Mesangial cell (primary cell): ENCODE measurements at places on chromosomes 1 and 21. TPM values are rescaled to one million over a fixed set of nuclear protein-coding genes. Genes with fewer than 3 reads are reported as not detected.

The TRIM63 gene
- 0.38 TPM in 1 of 2 replicates, not detected in the other for total RNA-seq

The TMCO4 gene
- 8.6 and 9.5 TPM in 2 replicates for total RNA-seq

The IVL gene
- not detected in 2 replicates for total RNA-seq

The LY9 gene
- not detected in 2 replicates for total RNA-seq

The ZBTB37 gene
- 2.4 and 6.0 TPM in 2 replicates for total RNA-seq

The NUDT17 gene
- total RNA-seq = 2.8 and 4.1 TPM in 2 replicates

The MACO1 gene
- total RNA-seq = 6.6 and 7.0 TPM in 2 replicates

The RPTN gene
- not detected in 2 replicates for total RNA-seq

The DEPDC1 gene
- total RNA-seq = 3.0 and 43.0 TPM in 2 replicates

The KPRP gene
- total RNA-seq = not detected in 2 replicates

The EPB41 gene
- total RNA-seq = 10.4 and 15.6 TPM in 2 replicates

The WDR3 gene
- total RNA-seq = 7.2 and 13.2 TPM in 2 replicates

The TBX19 gene
- total RNA-seq = 0.76 and 0.98 TPM in 2 replicates

The RGS5 gene
- 1.3 and 2.1 TPM in 2 replicates for total RNA-seq

The MYCL gene
- total RNA-seq = 0.63 and 2.1 TPM in 2 replicates

The LCE1F gene
- total RNA-seq = not detected in 2 replicates

The APCS gene
- total RNA-seq = not detected in 2 replicates

The ATP5IF1 gene
- total RNA-seq = 198 and 203 TPM in 2 replicates

The MFSD2A gene
- total RNA-seq = 9.0 and 17.8 TPM in 2 replicates

The TSTD1 gene
- 43.5 and 103 TPM in 2 replicates for total RNA-seq

The MXRA8 gene
- 154 and 651 TPM in 2 replicates for total RNA-seq

The CCT8 gene
- total RNA-seq = 120 and 250 TPM in 2 replicates

The RWDD3 gene
- total RNA-seq = 5.8 and 11.9 TPM in 2 replicates

The MCOLN3 gene
- total RNA-seq = 0.33 and 1.0 TPM in 2 replicates

The FAM151A gene
- total RNA-seq = not detected in 2 replicates

The CD1E gene
- total RNA-seq = not detected in 2 replicates

The MSH4 gene
- total RNA-seq = not detected in 2 replicates

The C1QTNF12 gene
- total RNA-seq = 1.3 and 8.0 TPM in 2 replicates

The AKIRIN1 gene
- 37.2 and 46.3 TPM in 2 replicates for total RNA-seq

The CFHR5 gene
- not detected in 2 replicates for total RNA-seq

The TDRKH gene
- 3.2 and 4.9 TPM in 2 replicates for total RNA-seq

The AADACL4 gene
- 0.13 TPM in 1 of 2 replicates, not detected in the other for total RNA-seq

The FCER1A gene
- not detected in 2 replicates for total RNA-seq

The CACNA1S gene
- total RNA-seq = not detected in 2 replicates

The SHISAL2A gene
- total RNA-seq = not detected in 2 replicates

The NEK2 gene
- 1.3 and 35.8 TPM in 2 replicates for total RNA-seq

The INKA2 gene
- under 0.01 and 0.63 TPM in 2 replicates for total RNA-seq

The FLG gene
- total RNA-seq = 0.51 TPM in 1 of 2 replicates, not detected in the other

The GUCA2A gene
- not detected in 2 replicates for total RNA-seq

The FOXD3 gene
- total RNA-seq = not detected in 2 replicates

The ATP1A4 gene
- not detected in 2 replicates for total RNA-seq

The OLIG1 gene
- total RNA-seq = not detected in 2 replicates

The S100A9 gene
- total RNA-seq = not detected in 2 replicates

The GPR3 gene
- total RNA-seq = 1.6 and 2.4 TPM in 2 replicates

The PLOD1 gene
- 170 and 172 TPM in 2 replicates for total RNA-seq

The KCTD3 gene
- 30.1 and 33.7 TPM in 2 replicates for total RNA-seq

The ANKRD34A gene
- 1.0 and 1.1 TPM in 2 replicates for total RNA-seq

The LIN28A gene
- 0.38 TPM in 1 of 2 replicates, not detected in the other for total RNA-seq

The ASPM gene
- total RNA-seq = 5.2 and 49.2 TPM in 2 replicates

The S100A12 gene
- total RNA-seq = not detected in 2 replicates

The FCRLA gene
- total RNA-seq = under 0.01 and 0.16 TPM in 2 replicates

The SRM gene
- 67.8 and 150 TPM in 2 replicates for total RNA-seq

The C2CD4D gene
- total RNA-seq = 0.16 and 0.89 TPM in 2 replicates

The TMEM39B gene
- 8.8 and 9.0 TPM in 2 replicates for total RNA-seq

The LRRC8B gene
- 5.2 and 7.1 TPM in 2 replicates for total RNA-seq

The USH2A gene
- total RNA-seq = under 0.01 TPM in 1 of 2 replicates, not detected in the other
